Renal cortical epithelial cell (primary cell): ENCODE measurements at places on chromosomes 2 and 18. TPM values are rescaled to one million over a fixed set of nuclear protein-coding genes. Genes with fewer than 3 reads are reported as not detected.

GRCh38 chr2:234620018-234620417 is 123.1 kb upstream of the ARL4C start:
- DNase-seq = no peak

- no peak for DNase-seq
These were observed 50.5 kb downstream of the OSBPL6 start for GRCh38 chr2:178244777-178245176.

- DNase-seq = no peak
These were observed 14.4 kb upstream of the DLX1 start for GRCh38 chr2:172070936-172071335.

- DNase-seq = peak; percentile 85
These were observed at the start of gene HOXD8 for GRCh38 chr2:176128982-176129796. TSS of gene HOXD8 (plus strand) at chr2:176129705. CDS start at chr2:176130367, 662 bp downstream.

GRCh38 chr2:117523267-117523666 is 291.2 kb upstream of the DDX18 start:
- peak; percentile 59 for DNase-seq

DNA sequence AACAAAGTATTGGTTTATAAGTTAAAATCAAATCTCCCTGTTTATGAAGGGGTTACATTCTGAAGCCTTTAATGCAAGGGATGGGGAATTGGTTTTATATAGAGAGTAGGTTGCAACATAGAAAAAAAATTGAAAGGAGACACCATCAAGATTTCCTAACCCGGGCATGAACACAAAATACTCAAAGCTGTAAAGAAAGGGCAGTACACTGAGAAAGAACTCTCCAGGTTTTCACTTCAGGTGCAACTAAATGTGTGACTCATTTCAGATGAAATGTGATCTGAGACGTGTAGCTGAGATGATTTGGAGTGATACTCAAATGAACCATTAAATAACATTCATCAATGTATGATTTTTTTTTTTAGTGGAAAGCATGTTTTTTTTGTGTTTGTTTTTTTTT is 43.6 kb downstream of the SANBR start:
- peak; percentile 2 for DNase-seq

GRCh38 chr2:46984642-46985476 is 69.3 kb upstream of the MCFD2 start:
- peak; percentile 96 for DNase-seq

- DNase-seq = no peak
These were observed 7.4 kb downstream of the RAPH1 start for GRCh38 chr2:203527719-203528118.

GRCh38 chr18:79222790-79223189 is 153.6 kb downstream of the ATP9B start:
- no peak for DNase-seq

DNA sequence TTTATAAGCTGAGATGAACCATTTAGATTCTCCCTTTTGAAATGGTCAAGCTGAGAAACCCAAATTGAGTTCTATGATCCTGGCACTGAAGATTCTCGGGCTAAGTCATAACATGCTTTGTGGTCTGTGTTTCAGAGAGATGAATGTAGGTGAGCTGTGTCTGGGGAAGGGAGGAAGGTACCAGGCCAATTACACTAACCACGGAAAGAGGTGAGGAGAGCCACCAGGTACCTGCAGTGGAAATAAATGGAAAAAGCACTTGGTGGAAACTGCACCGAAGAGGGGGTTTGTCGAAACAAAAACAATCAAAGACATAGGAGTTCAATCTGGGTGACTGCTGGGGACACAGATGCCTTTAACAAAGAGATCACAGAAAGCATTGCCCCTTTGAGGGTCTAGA is 963 bp upstream of the MRPL44 start:
- DNase-seq = no peak

- peak; percentile 94 for DNase-seq
These were observed 30.4 kb downstream of the TMEM178A start for GRCh38 chr2:39696101-39696553.

DNA sequence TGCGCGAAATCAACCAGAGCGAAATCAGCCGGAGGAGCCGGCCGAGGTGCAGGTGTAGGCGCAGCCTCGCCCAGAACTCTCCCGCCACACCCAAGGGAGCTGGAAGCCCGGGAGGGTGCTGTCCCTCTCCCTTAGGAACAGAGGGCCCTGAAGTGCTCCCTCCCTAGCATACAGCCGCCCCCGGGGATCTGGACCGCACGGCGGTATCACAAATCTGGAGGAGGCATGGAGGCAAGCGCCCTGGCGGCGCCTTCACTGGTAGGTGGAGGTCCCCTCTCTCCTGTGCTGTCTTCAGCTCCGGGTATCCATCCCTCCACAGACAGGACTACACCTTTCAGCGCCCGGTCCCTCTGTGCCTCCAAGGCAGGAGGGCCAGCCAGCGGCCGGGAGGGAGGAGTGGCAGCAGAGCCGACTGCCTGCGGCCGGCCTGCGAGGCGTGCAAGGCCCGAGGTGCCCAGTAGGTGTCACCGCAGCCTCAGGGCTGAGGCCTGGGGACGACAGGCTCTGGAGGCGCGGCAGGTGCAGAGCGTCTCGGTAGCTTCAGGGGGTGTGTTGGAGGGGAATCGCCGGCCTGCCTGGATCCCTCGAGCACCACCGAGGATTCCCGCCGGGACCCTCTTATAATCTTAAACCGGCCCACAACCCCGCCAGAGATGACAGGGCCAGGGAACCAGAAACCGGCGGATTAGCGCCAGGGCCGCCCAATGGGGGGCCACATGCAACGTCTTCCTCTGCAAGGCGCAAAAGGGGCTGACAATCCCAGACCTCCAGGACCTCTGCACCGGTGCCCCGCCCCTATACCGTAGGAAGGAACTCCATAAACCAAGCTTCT is 2.8 kb downstream of the IHH start:
- no peak for DNase-seq

- DNase-seq = no peak
These were observed 4.1 kb downstream of the CYTIP start for GRCh38 chr2:157439824-157440186.

DNA sequence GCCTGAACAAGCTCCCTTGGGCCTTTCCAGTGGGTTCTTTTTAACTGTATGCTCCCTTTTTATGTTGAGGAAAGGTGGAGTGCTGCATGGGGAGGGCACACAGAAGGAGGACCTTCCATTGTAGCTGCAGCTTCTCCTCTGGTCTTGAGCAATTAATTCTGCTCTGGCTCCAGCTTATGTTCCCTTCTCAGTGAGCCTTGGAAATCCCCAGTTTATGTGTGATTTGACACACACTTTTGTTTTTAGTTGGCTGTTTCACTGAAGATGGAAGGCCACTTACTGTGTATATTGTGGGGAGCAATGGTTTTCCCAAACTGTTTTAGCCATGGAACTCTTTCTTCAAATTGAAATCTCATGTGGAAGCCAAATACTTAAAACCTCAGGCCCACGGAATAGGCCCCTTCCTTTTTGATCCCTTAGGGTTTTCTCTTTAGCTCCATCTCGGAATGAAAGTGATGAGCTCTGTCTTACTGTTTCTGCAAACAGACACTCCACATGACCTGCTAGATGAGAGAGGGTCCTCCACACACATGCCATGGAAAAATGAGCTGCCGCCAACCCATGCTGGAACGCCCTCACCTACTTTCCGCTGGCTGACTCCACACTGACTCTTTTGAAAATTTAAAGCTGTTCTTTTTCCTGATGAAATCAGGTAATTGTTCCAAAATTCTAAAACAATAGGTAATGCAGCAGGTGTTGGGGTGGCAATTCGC is 280.9 kb upstream of the SIX2 start:
- no peak for DNase-seq

GRCh38 chr18:68667121-68667520 is 47.8 kb downstream of the TMX3 start:
- no peak for DNase-seq

DNA sequence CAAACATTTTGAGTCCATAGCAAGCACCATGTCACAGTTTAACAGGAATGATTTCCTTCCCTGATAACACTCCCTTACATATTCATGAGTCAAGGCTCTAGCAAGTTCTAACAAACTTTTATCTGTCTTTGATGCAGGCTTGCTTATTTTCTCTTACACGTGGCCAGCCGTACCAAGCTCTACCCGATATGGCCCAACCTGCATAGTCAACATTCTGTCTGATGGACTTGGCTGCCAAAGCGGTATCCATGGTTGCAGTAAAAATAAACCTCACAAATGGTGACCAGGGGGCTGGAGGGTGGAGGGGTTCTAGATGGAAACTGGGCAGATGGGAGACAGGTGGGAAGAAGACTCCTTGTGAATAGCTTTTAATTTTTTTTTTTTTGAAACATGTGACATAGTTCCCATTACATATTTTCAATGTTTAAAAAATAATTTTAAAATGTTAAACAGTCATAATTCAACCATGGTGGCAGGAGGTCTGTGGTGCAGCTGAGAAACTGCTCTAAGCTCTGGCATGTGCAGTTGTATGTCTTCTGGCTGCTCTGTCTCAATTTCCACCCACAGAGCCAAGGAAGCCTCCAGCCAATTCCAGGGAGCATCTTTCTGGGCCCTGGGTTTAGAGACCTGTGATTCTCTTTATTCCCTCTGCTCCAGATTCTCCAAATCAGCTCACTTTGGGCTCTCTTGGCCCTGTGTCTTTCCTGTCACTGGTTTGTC is 20.7 kb upstream of the CXCR1 start:
- DNase-seq = no peak

DNA sequence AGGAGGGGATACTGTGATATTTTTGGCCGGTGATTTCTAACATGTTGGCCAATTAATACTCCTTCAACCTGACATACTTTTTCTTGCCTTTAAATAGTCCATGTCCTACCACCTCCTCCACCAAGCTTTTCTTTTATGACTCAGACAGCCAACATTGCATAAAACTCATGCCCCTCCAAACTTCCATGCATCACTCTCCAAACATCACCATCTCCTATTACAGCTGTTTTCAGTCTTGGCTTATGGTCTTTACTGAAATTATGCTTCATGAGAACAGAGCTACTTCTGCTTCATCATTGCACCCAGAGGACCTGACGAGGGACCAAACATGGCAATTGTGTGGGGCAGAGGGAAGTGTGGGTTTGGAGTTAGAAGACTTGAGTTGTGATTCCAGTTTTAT is 305.4 kb downstream of the LPIN1 start:
- no peak for DNase-seq

- peak; percentile 64 for DNase-seq
These were observed 187.0 kb upstream of the COL3A1 start for GRCh38 chr2:188787021-188787657.

GRCh38 chr2:127664065-127664894 is 11.1 kb downstream of the LIMS2 start:
- no peak for DNase-seq

DNA sequence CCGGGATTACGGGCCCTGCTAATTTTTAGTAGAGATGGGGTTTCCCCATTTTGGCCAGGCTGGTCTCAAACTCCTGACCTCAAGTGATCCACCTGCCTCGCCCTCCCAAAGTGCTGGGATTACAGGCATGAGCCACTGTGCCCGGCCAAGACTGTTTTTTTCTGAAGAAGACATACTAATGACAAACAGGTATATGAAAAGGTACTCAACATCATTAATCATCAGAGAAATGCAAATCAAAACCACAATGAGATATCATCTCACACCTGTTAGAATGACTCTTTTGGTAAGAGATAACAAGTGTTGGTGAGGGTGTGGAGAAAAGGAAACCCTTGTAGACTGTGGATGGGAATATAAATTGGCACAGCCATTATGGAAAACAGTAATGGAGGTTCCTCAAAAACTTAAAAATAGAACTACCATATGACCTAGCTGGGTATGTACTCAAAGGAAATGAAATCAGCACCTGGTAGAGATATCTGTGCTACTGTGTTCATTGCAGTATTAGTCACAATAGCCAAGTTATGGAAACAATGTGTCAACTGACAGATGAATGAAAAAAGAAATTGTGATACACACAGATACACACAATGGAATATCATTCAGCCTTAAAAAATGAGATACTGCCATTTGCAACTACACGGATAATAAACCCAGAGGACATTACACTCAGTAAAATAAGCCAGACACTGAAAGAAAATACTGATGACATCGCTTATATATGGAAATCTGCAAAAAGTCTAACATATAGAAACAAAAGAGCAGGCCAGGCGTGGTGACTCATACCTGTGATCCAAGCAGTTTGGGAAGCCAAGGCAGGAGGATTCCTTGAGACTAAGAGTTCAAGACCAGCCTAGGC is 20.8 kb downstream of the SOS1 start:
- peak; percentile 25 for DNase-seq

GRCh38 chr2:34534761-34535160 is 935.7 kb upstream of the FAM98A start:
- DNase-seq = no peak

DNA sequence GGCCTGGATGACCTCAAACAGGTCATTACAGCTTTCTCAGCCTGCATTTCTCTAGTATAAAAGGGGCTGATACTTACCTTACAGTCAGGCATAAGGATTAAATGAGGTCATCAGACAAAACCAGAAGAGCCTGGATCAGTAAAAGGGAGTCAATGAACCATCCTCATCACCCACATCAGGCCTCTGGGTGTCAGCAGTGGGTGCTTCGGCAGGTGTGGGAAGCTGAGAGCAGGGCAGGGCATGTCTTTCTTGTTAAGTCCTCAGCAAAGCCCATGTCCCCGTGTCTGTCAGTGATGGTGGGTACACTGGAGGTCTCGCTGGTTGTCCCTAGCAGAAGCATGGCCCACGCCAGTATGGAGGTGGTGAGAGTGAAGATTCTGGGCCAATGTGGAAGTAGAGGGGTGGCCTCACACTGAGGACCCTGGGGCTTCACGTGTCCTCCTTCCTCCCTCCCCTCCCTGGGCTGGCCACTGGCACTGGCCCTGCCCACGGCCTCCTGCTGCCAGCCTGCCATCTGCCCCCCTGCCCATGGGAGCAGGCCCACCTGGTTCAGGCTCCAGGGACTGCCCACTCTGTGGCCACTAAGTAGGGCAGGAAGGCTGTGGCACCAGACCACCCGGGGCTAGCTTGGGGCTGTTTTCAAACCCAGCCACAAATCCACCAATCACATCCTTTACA is 4.4 kb downstream of the ADRA2B start:
- DNase-seq = no peak

- no peak for DNase-seq
These were observed 134.5 kb upstream of the PKDCC start for GRCh38 chr2:41913311-41913710.

The ZSWIM2 gene
- total RNA-seq = not detected in 2 replicates

The LYG1 gene
- 0.70 TPM in 1 of 2 replicates, not detected in the other for total RNA-seq

The GLS gene
- 1,218 and 1,910 TPM in 2 replicates for total RNA-seq

The PPIL3 gene
- 38.8 and 40.1 TPM in 2 replicates for total RNA-seq

The ADNP2 gene
- 22.4 and 22.9 TPM in 2 replicates for total RNA-seq

The UBE2F gene
- total RNA-seq = 56.0 and 61.1 TPM in 2 replicates

The REG1B gene
- total RNA-seq = not detected in 2 replicates

The SPR gene
- 51.7 and 62.2 TPM in 2 replicates for total RNA-seq

The TFCP2L1 gene
- 16.1 and 139 TPM in 2 replicates for total RNA-seq

The MORN2 gene
- total RNA-seq = 15.3 and 26.4 TPM in 2 replicates

The STON1 gene
- total RNA-seq = 1.0 and 6.8 TPM in 2 replicates
